ENCODE measurements at places on chromosomes 12 and 14. TPM values are rescaled to one million over a fixed set of nuclear protein-coding genes. Genes with fewer than 3 reads are reported as not detected.

The ACYP1 gene
- 13.2 TPM for total RNA-seq

The TAS2R20 gene
- total RNA-seq, result 2.5 TPM

The NTF3 gene
- 2.2 TPM for total RNA-seq

- peak; percentile 61 for DNase-seq
- no peaks in the 10 kb centered on the region for H3K27me3 ChIP-seq
- no peak overlapping the region for H3K4me3 ChIP-seq
- no peak overlapping the region for H3K27ac ChIP-seq
- no peaks in the 10 kb centered on the region for H3K4me1 ChIP-seq
These were observed 42.7 kb downstream of the ATF7IP start for GRCh38 chr12:14408208-14408607.

DNA sequence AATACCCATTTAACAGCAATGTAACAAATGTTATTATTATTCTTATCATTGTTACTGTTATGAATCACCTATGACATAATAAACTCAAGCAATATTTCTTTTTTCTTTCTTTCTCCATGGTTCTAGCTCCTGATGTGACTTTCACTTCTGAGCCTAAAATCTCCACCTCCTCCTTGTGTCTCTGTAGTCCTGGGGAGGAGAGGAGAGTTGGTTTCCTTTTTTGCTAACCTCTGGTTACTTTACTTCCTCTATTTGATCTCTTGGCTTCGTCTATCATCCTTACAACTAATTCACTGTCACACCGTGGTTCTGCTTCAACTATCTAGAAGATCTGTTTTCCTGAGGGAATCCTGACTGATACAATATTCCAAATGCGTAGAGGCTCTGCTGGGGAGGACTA lies 456.6 kb downstream of the VRK1 start:
- no peaks in the 10 kb centered on the region for H3K36me3 ChIP-seq
- no peak for DNase-seq
- H3K27ac ChIP-seq, result no peak overlapping the region
- H3K4me3 ChIP-seq, result no peak overlapping the region
- H3K4me1 ChIP-seq, result no peaks in the 10 kb centered on the region
- peaks cover 2% of the 10 kb centered on the region for H3K27me3 ChIP-seq

DNA sequence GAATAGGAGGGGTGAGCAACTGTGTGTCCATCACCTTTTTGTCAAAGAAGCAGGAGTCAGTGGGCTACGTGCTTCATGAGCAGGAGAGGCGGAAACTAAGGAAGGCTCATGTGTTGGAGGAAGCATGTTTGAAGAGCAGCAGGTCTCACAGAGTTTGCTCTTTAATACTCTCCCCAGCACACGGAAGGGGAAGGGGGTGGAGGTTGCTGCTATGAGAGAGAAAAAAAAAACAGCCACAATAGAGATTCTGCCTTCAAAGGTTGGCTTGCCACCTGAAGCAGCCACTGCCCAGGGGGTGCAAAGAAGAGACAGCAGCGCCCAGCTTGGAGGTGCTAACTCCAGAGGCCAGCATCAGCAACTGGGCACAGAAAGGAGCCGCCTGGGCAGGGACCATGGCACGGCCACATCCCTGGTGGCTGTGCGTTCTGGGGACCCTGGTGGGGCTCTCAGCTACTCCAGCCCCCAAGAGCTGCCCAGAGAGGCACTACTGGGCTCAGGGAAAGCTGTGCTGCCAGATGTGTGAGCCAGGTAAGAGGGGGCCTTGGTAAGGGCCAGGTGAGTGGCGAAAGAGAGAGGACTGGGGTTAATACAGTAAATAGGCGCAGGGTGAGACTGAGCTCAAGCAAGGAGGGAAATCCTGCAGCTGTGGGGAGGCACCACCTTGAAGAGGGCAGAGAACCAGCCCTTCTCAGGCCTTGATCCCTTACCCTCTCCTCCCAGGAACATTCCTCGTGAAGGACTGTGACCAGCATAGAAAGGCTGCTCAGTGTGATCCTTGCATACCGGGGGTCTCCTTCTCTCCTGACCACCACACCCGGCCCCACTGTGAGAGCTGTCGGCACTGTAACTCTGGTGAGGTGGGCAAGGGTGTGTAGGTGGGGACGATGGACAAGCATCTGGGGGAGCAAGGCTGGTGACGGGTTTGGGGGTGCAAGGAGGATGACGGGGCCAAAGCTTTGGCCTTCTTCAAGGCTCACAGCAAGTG lies at the start of gene CD27:
CD27 (plus strand) TSS at position 252 of the 985 bp plus-strand sequence; CDS start at position 393, 141 bp downstream.
- H3K27me3 ChIP-seq, result no peaks in the 10 kb centered on the region
- no peak within 1 kb of the TSS for H3K27ac ChIP-seq
- H3K4me3 ChIP-seq, result no peak within 1 kb of the TSS
- DNase-seq, result no peak
- H3K4me1 ChIP-seq, result peaks cover 4% of the 10 kb centered on the region

The ACOT6 gene
- total RNA-seq, result not detected
